DMS 273 treated with DMSO at 0.1 percent for 48 hours (cell line): ENCODE measurements at places on chromosomes 7 and 10.

GRCh38 chr10:120428754-120429153 is 28.3 kb upstream of the PLPP4 start:
- DNase-seq: no peak

- DNase-seq: no peak
These were observed 9.9 kb upstream of the FAM180A start for GRCh38 chr7:135758531-135758932.

- no peak for DNase-seq
These were observed 280.0 kb downstream of the ELFN1 start for GRCh38 chr7:1950066-1950451.

DNA sequence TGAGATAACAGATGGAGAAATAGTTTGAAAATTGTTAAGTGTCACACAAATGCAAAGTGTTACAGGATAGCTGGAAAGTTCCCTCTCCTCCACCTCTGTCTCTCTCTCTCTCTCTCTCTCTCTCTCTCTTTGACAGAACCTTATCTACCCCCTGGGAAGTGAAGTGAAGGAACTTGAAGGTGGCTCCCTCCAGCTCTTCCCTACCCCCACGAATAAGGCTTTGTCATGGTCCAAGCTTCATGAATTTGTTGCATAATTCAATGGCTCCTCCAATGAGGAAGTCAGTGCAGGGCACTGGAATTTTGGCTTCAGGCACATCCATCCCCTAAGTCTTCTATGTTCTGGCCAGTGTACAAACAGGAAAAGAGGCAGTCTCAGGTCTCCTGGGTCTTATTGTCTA is 66.4 kb downstream of the CDHR3 start:
- DNase-seq: no peak

DNA sequence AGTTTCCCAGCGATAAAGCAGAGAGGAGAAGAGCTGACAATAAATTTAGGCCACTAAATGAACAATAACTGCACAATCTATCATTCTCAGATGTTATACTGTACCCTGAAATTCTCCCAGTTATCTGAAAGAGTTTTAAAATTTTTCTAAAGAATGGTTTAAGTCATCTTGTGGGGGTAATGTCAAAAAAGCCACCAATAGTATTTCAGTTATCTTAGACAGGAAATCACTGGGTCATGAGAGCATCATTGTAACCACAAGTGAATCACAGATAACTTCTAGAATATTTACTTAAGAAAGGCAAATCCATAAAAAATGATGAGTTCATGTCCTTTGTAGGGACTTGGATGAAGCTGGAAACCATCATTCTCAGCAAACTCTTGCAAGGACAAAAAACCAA is 147.1 kb downstream of the DNAJB9 start:
- no peak for DNase-seq

GRCh38 chr10:101218351-101219138 is 10.7 kb downstream of the LBX1 start:
- DNase-seq: no peak

DNA sequence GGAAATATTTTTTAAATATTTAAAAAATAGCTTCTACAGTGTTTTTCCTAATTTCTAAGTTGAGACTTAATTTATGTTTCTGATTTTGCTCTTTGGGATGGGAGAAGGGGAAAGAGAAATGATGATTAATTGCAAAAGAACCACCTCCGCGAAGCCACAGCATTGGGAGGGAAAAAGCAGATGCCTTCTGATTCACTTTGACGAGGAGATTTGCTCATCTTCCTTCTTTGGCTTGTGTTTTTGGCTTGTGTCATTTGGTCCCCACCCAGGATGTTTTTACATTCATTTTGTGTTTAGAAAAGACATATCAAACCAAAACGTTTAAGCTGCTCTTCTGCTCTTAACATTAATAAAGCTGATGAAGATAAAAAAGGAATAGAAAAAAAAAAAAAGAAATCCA is 121.7 kb downstream of the MACC1 start:
- DNase-seq: no peak

DNA sequence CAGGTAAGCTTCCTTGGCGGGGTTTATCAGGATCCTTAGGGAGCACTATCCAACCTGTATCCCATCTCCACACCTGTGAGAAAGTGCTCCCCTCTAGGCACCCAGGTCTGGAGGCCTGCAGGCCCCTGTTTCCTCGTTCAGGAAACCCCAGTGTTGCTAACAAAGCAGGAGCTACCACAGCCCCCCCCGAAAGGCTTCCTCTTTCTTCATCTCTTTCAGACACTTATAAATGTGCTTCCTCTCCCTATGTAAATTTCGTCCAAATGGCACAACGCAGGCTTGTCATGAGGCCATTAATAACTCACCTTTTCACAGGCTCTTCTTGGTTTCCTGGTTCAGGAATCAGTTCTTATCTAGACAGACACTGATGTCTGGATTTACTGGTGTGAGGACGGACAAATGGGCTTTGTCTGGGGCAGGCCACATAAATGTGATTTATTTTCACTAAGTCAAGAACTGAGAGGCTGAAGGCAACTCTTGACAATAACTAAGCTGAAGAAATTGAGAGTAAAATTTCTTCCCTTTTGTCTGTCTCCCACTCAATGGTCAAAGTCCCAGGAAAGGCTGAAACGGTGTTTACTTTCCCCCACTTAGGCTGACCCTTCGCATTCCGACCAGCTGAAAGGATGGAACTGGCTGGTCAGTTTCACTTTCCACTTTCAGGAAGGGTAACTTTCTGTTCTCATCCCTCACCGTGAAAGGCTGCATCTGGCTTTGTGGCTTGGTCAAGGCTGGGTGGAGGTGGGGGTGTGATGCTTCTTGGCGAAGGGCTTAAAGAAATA is 46.8 kb downstream of the PIK3AP1 start:
- DNase-seq: no peak

DNA sequence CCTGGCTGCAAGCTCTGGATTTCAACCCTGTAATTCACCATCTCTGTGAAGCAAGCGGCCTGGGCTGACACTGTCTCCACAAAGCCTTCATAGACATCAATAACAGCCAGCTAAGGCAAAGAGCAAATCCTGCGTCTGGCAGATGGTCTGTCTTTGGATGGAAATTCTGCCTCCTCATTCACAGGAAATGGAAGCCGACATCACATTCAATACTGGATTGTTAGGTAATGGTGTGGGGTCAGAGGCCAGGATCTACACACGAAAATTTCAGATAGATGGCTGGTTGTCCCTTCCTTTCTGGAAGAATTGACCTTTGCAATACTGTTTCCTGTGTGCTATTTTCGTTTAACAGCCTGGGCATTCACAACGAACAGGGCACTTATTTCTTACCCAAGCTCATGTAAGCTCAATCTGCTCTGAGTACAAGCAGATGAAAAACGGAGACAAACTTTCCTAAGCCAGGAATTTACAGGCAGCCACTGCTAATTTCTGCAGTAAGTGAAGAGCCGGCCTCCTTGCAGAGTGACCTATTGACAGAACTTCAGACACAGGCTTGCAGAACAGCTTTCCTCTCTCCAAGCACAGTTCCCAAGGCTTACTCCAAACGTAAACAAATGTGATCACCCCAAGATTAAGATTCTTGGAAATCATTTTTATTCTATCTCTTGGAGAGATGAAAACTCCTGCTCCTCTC is 3.1 kb upstream of the ADAM12 start:
- no peak for DNase-seq

GRCh38 chr7:85703251-85704010 is 516.6 kb upstream of the SEMA3D start:
- no peak for DNase-seq

- DNase-seq: no peak
These were observed 18.0 kb downstream of the ADAP1 start for GRCh38 chr7:936386-937054.

DNA sequence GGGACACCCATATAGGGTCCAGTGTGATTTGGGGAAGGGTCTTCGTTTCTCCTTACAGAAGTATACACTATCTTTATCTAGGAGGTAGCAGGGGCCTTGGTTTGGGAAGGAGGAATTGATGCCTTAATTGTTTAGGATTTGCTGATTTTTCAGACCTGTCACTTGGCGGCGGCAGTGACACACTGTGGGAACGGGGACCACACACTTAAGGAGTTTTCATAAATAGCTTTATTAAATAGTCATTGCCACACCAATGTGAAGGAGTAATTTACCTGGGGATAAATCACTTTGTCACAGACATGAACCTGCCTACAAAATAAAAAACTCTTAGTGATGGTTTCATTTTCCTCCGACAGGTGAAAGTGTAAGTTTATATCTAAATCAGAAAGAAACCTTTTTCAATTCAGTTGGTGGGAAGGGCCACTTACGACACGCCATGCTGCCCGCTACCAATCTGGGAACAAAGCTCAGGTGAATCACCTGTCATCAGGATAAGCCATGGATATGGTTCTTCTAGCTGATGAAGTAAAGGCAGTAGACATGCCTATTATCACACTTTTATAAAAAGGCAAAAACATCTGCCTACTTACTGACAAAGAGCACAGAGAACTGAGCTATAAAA is 12.3 kb upstream of the ENO4 start:
- DNase-seq: no peak

DNA sequence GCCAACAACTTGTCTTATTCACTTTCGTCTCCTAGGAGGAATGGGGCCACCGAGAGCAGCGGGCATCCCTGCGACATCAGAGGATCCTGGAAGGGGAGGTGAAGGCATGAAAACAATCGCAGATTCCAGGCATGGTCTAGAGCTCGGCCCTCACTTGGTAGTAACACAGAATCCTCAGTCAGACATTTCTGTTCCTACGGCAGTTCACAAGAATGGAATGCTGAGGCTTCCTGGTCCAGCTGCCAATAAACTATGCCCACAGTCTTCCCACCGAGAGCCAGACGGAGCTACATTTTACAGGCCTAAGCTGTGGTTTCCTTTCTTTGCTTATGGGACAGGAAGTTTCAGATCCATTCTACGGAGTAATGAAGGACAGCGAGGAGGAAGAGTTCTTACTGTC is 75.8 kb downstream of the OR13A1 start:
- DNase-seq: no peak

DNA sequence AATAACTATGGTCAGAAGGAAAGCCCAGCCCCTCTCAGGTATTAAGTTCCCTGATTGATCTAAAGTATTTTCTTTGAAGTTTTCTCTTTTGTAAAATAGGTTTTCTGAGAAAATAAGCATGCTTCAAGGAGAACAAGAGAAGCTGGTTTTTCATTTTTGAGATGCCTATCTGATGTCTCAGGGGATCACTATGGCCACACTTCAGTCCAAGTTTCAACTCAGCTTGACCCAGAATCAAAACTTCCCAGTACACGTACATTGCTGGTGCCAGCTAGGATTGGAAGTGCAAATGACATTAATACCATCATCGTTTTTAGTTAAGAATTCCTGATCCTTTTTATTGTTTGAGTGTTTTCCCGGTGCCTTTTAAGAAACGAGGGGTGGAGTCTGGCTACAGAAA is 7.2 kb downstream of the ITIH5 start:
- no peak for DNase-seq

GRCh38 chr10:79320820-79321493 is 26.3 kb upstream of the PPIF start:
- no peak for DNase-seq

DNA sequence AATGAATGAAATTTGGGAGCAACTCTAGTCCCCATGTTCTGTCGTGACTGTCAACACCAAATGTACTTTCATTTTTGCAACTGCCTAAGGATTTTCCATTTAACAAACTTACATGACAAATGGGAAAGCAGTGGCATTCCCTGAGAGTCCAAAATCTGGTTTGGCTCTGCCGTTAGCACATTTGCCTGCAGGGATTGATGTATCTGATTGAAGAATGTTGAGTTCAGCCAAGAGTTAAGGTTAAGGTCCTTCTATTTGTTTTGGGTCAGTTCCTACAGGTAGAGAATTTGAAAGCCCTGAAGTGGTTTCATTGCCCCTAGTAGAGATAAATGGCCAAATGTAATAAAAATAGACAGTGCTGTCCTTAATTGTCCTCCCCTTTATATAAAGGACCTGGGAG is 406.5 kb upstream of the GALNT17 start:
- no peak for DNase-seq

DNA sequence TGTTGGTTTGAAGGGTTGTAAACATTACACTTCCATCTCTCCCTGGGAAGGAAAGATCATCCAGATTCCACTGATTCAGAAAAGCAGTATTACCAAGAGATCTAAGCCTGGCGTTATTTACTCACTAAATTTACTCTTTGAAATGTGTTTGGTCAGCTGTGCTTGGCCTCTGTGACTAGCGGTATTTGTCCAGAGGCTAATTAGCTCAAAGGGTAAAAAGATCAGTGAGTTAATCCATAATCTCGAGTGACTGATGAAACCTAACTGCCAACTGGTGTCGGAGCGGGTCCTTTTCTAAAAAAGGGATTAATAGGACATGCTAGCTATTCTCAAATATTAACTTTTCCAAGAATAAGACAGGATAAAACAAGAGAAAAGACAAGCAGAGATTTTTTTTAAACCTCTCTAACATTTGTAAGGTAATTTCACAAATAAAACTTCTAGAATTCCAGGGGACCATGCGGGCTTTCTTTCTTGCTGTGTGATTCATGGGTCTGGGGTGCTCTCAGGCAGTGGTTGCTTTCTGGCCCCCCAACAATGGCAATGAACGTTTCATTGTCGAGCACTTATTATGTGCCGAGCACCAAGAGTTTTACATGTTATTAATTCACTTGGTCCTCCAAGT is 247.3 kb upstream of the AOAH start:
- DNase-seq: no peak

GRCh38 chr10:104337521-104337984 is 712 bp downstream of the ITPRIP start:
- DNase-seq: no peak

GRCh38 chr7:114007386-114007785 is 88.6 kb upstream of the PPP1R3A start:
- no peak for DNase-seq
